ENCODE measurements at places on chromosomes 5 and 9.

DNA sequence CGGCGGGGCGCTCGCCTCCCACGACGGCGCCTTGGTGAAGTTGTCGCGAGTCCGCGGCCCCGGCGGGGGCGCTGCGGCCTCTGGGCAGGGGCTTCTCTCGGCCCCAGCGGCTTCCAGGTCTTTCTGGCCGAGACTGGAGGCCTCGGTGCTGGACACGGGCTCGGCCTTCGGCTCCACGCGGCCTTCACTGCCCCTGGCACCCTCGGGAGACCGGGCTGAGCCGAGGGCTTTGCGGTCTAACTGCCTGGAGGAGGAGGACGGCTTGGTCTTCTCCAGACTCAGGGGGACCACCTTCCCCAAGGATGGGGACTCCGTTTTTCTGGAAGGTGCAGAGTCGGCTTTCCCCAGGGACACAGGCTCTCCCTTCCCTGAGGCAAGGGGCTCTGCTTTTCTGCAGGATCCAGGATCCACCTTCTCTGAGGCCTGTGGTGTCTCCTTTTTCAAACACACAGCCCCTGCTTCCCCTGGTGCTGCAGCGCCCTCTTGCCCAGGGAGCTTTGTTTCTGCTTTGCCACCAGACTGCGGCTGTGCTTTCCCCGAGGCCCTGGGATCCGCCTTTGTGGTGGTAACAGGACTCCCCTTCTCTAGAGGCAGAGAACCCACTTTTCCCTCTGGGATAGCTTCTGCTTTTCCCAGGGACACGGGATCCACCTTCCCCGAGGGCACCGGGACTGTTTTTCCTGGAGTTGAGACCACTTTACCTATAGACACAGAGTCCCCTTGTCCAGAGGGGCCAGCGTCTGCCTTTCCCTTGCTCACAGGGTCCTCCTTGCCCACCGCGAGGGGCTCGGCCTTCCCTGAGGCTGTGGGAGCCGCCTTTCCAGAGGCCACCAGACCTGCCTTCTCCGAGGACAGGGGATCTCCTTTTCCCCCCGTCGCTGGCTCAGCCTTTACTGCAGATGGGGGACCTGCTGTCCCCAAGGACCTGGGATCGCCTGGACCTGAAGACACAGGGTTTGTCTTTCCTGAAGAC lies 12.3 kb downstream of the GPRIN1 start:
- no peak for DNase-seq

DNA sequence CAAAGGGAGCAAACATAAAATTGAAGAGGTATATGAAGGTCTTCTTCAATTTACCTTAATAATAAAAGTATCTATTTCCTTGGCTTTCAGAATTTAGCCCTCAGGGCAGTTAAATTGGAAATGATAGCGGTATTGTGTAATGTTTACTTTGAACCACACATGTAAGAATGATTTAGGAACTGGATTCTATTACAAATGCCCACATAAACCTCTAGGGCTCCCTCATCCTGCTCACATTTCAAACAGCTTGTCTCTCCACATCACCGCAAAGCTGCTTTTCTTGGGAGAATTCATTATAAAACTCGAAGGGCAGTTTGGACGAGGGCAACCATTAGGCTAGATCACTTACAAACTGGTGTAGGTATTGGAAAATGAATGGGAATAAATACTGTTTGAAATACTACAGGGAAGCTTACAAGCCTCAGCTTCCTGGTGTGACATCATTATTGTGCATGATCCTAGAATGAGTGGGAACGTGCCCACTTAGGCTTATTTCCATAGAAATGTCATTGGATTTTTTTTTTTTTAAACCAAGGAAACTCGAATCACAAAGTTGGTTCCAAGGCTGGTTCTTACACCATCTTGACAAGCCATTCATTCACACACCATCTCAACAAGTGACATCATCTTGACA lies 47.3 kb downstream of the MTRR start:
- DNase-seq, result no peak

- DNase-seq, result no peak
Measured at GRCh38 chr9:98881836-98882568, 61.7 kb upstream of the COL15A1 start.

- no peak for DNase-seq
Measured at GRCh38 chr9:108854641-108855528, 901 bp downstream of the ACTL7B start.

- DNase-seq, result no peak
Measured at GRCh38 chr9:94791435-94791834, 64.9 kb downstream of the AOPEP start.

DNA sequence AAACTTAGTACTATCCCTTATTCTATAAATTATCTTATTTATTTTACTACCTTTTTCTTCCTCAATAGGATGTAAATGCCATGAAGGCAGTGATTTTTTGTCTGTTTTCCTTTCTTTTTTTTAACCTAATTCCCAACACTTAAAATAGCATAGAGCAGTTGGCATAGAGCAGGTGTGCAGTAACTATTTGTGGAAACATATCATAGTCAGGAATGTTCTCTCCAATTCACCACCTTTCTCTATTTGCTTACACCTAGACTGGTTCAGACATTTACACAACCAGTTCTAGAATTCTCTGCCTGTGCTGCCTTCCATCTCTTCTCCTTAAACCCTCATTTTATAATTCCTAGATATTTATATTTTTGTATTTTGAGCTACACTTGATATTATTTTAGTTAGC lies 49.6 kb downstream of the IL31RA start:
- no peak for DNase-seq

DNA sequence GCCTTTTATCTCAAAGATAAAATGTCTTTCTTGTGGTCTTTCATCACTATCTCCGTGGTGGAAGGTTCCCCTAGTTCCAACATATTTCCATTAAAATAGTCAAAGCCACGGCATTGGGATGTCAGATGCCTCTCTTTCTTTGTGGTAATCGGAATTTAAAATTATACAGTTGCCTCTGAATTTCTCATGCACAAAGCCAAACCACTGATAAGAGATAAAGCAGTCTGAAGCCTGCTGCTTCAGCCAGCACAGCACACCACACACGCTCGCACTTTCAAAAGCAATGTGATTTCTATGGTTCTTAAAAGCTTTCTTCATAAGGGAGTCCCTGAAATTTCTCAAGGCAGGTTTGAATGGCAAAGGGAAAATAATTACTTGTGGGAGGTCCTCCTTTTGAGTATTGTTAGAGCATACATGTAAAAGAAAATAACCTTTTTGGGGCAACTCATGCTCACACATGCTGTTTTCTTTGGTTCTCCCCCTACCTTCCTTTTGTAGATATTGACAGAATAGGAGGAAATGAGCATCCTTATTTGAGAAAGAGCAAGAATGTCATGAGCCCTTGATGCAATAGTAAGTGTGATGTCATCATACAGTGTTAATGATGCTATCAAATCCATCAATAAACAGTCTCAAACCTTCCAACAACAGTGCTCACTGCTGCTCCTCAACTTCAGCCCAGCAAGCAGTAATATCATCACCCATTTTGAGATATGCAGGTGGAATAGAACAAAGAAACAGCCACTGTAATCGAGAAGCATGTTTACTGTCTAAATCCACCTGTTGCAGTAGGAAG lies 85.7 kb upstream of the PPP1R2B start:
- DNase-seq, result no peak

DNA sequence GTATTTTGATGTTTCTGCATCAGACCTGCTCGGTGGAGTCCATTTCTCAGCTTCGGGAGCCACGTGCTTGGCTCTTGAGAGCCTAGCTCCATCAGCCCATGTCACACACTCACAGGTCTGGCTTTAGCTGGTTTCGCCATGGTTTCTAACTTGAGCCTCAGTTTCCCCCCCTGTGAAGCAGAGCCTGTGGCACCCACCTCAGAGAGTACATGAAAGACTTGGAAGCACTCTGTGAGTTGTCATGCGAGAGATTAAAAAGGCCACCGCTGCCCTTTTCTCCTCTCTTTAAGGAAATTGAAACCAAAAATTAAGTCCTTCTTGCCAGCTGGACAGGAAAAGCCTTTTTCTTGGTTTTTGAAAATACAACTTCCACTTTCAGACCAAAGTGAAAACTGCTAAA lies 8.8 kb downstream of the TENT4A start:
- no peak for DNase-seq

GRCh38 chr5:11528720-11529119 lies 375.5 kb downstream of the CTNND2 start:
- no peak for DNase-seq

GRCh38 chr5:74877624-74878304 lies 11.6 kb upstream of the FAM169A start:
- no peak for DNase-seq

GRCh38 chr5:96595300-96596090 lies 66.7 kb upstream of the CAST start:
- DNase-seq, result no peak

DNA sequence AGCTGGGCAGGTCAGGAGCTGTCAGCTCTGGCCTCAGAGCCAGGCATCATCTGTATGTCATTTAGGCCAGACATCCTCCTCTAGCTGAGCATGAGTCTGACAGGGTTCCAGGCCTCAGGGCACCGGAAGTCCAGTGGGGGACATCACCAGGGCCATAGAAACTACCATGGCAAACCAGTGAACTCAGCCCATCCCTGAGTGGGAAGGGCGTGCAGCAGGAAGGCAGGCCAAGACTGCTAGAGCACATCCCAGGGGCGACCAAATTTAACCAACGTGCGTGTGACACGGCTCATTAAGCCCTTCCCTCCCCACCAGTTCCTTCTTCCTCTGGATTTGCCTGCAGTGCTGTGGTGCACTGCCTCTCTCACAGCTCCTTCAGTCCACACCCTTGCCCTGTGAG lies 75.9 kb downstream of the COL27A1 start:
- no peak for DNase-seq

GRCh38 chr5:138385660-138386059 lies 33.2 kb downstream of the KDM3B start:
- no peak for DNase-seq

GRCh38 chr5:103360475-103360874 lies 101.9 kb downstream of the MACIR start:
- no peak for DNase-seq

- no peak for DNase-seq
Measured at GRCh38 chr9:69097064-69097463, 61.5 kb downstream of the FXN start.

GRCh38 chr9:137268538-137269201 lies 8.9 kb upstream of the TOR4A start:
- DNase-seq, result no peak

DNA sequence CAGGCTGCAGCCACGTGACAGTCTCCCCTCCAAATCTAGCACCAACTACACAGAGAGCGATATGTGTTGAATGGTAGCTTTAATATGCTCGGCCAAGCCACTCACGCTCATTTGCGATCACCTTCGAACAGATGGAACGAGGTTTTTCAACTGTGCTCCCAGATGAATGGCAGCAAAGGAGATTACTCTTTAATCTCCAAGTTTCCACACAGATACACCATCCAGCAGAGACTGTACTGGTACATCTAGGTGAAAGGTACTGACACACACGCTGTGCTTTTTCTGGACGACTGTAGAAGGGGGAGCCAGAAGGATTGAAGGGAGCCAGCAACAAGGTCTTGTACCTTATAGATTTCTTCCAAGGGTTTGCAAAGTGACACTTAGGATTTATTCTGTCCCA lies 263.9 kb downstream of the NR3C1 start:
- DNase-seq, result no peak

GRCh38 chr5:37889612-37890317 lies 49.9 kb upstream of the GDNF start:
- no peak for DNase-seq

DNA sequence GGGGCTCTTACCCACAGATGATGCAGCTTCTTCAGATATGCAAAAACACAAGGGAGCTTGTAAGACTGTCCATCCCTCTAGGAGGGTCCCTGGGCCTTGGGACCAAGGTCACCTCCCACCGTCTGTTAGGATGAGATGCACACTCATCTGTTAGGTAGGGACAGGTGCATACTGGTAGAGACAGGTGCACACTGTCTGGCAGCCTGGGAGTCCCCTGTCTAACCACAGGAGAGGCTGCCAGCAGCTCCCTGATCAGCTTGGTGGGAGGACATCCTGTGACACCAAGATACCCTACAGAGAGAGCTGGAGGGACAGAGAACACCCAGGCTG lies 13.2 kb downstream of the TSPAN17 start:
- DNase-seq, result no peak

GRCh38 chr5:94422812-94423211 lies 195.6 kb downstream of the KIAA0825 start:
- no peak for DNase-seq

DNA sequence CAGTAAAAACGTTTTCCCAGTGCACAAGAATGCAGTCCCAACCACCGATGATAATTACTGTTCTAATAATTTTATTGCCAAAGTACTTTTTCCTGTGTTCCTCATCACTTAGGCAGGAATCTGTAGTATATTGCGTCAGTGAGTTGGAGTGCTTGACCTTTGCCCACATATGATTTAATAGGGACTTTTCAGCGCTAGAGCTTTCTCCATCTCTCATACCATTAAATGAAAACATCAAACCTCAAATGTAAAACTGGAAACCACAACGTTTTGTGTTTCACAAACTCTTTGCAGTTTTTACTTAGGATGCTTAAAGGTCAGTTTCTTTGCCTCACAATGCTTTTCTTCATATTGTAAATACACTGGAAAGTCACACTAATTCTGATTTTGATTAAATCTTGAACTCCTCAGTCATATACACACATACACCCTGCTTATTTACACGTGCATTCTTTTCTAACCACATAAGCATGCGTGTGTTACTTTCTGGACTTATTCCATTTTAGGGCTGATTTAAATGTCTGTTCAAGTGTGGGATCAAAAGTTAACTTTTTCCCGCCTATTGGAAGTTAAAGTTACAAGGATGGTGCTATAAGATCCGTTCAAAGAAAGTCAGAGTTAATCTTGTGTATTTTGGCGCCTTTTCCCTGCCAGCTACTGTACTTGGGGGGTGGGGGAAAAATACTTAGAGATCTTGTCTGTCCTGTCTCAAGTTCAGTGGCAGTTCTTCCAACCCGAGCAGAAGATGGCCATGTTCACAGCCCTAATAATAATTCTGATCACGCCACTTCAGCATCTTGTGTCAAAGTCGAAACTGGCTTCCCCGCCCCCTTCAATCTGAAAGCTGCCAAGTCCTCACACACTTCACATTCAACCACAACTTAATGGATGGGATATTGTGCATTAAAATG lies 6.6 kb upstream of the NFIB start:
- no peak for DNase-seq

DNA sequence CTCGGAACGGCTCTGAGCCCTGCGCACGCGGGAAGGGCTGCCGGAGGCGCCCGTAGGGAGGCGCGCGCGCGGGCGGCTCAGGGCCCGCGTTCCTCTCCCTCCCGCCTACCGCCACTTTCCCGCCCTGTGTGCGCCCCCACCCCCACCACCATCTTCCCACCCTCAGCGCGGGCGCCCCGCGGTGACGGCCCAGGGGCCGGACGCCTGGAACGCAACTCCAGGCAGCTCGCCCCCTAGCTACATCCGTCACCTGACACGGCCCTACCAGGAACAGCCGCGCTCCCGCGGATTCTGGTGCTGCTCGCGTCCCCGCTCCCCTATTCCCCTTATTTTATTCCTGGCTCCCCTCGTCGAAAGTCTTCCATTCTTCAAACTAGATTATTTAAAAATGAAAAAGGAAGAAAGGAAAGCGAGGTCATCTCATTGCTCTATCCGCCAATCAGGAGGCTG lies at the start of gene CDKN2B-AS1:
Gene CDKN2B-AS1 (plus strand): TSS at position 236 of the 450 bp plus-strand sequence.
- peak; percentile 52 for DNase-seq

DNA sequence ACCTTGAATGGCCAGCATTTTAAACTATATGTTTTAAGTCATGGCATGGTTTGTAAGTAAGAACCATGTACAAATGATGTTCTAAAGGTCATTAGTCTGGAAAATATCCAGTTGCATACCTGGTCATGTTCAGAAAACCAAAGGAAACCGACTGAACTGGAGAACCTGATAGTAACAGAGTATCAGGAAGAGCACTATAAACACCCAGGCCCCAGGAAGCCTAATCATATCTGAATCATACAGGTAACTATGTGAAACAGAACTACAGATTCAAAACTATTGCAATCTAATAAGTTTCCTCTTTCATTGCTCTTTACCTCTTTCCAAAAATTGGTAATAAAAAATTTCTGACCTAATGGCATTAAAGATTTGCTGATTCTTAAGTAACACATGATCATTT lies 500.3 kb downstream of the ARHGEF28 start:
- DNase-seq, result no peak
